ENCODE measurements at places on chromosomes 2 and 18. TPM values are rescaled to one million over a fixed set of nuclear protein-coding genes. Genes with fewer than 3 reads are reported as not detected.

CDH2 gene
- 0.24 TPM for total RNA-seq

GCG gene
- total RNA-seq, result not detected

RAD51AP2 gene
- total RNA-seq, result 0.17 TPM

C1QL2 gene
- total RNA-seq, result not detected

FAP gene
- 216 TPM for total RNA-seq

MZT2B gene
- total RNA-seq, result 352 TPM

LHCGR gene
- not detected for total RNA-seq

All from mammary epithelial cell (primary cell).